Right kidney (tissue), 9 donors: ENCODE measurements at places on chromosomes 11 and 22.
A peak's percentile ranks its signal among the peaks of the same experiment; 100 is the strongest.

DNA sequence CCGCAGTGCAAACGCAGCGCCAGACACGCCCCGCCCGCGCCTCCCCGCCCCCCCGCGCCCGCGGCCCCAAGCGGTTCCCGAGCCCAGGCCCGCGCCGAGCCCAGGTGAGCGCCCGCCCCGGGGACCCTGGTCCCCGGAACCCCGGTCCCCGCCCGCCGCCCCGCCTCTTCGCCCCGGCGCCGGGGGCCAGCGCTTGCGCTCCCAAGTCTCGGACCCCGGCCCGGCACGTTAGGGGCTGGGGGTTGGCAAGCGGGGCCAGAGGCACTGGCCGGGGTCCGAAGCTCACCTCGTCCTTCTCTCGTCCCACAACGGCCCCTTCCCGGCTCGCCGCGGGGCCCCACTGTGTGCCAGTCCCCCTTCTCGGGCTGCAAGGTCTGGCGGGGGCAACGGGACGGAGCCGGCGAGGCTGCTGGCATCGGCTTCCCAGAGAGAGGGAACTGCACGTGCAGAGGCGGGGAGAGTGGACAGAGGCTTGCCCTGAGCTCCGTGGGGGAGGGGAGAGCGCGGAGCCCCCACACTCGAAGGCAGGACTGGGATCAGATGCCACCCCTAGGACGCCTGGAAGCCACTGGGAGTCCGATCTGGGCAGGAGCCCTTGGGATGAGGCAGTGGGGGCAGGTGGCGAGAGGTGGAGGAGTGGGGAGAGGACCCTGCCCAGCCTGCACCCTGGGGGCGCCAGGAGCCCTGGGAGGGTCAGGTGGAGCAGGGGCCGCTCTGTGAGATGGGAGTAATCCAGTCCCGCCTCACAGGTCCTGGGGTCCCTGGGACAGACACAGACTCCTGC, 1.8 kb upstream of the AIFM3 start:
- DNase-seq = peak; percentile 45

DNA sequence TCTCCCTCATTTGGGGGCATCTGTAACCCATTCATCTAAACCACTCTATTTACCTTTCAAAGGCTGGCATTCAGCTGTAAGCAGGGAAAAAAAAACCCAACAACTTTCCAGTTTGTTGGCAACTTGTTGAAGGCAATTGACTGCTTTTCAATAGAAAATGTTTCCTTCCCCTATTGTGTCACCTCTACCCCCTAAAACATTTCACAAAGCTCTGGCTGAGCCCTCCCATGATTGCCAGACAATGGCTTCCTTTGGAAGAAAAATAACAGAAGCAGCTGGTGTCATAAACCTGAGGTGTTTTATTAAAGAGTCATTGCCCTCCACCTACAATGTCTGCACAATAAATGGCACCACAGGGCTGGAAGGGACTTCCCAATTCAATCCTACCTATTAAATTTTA, 22.1 kb upstream of the PSMA1 start:
- no peak for DNase-seq

DNA sequence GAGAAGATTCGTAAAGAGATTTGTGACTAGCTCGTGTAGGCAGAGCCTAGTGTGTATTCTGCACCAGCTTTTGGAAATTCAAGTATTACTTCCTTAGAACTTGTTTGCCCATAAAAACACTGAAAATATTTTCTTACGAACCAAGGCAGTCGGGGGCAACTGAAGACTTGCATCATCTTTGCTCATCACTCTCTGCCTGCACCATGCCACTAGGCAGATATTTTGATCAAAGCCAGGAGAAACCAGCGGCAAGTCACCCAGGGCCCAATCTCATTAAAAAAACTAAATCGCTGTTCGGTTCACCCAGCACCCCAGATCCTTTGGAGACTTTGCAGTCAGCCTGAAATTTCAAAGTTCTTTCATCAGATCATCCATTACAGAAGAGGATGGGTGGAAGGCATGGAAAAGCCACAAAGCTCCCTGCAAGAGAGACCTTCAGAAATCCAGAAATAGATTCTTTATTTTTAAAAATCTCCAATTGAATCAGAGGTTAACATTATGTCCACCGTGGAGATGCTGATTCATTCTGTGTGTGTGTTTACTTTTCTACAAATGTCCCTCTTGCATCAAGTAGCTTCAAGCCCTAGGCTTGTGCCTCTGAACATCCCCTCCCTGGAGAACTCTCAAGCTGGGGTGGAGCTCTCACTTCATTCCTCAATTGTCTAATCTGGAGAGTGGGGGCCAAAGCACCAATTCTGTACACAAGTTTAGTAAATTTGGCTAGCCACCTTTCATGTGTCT, 78.4 kb downstream of the ETS1 start:
- no peak for DNase-seq

- no peak for DNase-seq
Observed at GRCh38 chr11:129580278-129580677, 204.6 kb downstream of the BARX2 start.

DNA sequence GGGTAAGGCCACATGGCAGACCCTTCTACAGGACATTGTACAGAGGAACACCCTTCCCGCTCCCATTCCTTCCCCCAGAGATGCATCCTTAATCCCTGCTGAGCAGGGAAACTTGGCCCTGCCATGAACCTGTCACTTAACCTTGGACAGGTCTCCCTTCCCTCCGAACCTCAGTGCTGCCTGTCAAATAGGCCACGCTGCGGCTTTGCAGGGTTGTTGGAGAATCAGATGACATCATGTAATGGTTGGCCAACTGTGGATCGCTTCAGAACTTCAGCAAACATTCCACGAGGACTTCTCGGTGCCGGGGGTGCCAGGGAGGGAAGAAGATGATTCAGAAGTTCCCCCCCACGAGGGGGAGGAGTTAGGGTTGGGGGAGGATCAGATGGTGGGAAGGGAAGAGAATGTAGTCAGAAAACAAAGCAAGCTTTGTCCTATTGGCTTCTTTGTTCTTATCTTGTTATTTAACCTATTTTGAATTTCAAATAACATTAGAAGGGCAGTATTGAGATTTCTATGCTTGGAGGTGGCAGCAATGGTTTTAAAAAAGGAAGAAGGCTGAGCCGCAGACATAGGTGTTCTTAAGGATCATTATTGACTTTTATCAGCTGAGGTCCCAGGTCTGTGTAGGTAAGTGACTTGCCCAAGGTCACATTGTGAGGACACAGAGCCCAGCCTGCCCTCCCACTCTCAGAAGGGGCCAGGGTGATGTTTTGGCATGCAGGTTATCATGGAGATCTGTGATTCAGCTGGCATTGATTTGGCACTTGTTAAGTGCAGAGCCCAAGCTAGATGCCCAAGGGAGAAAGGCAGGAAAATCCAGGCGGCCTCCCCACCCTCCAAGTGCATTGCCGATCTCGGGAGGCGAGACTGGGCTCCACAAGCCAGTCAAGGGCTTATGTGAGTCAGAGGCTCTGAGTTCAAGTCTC, 3.1 kb downstream of the CDC42EP1 start:
- no peak for DNase-seq

- DNase-seq = no peak
Observed at GRCh38 chr22:40443732-40444131, 73.3 kb downstream of the SGSM3 start.

DNA sequence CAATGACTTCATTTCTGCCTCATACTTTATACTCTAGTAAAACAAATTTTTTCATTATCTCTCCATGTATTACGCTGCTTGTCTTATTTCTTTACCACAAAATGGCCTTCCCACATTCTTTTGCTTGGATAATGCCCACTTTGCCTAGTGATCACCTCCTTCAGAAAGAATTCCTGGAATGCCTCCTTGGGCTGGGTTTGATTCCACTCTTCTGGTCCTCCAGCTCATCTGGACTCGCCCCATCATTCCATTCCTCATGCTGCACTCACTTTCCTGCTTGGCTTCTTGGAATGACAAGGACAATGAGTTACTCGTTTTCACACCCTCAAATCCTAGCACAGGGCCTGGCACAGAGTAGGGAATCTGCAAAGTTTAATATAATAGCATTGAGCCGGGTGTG, 475.1 kb upstream of the LARGE1 start:
- no peak for DNase-seq

DNA sequence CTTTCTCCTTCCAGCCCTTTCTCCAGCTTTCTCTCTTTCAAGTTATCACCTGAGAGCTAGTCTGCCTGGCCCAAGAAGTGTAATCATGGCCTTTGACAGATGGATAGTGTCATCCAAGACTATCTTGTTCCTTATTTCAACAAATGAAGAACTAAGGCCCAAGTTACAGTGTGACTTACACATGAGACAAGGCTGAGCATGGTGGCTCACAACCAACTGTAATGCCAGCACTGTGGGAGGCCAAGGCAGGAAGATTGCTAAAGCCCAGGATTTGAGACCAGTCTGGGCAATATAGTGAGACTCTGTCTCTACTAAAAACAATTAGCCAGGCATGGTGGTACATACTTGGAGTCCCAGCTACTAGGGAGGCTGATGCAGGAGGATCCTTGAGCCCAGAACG, 3.7 kb upstream of the RANGAP1 start:
- no peak for DNase-seq

- DNase-seq = no peak
Observed at GRCh38 chr22:22882033-22882717, 5.4 kb upstream of the IGLL5 start.

DNA sequence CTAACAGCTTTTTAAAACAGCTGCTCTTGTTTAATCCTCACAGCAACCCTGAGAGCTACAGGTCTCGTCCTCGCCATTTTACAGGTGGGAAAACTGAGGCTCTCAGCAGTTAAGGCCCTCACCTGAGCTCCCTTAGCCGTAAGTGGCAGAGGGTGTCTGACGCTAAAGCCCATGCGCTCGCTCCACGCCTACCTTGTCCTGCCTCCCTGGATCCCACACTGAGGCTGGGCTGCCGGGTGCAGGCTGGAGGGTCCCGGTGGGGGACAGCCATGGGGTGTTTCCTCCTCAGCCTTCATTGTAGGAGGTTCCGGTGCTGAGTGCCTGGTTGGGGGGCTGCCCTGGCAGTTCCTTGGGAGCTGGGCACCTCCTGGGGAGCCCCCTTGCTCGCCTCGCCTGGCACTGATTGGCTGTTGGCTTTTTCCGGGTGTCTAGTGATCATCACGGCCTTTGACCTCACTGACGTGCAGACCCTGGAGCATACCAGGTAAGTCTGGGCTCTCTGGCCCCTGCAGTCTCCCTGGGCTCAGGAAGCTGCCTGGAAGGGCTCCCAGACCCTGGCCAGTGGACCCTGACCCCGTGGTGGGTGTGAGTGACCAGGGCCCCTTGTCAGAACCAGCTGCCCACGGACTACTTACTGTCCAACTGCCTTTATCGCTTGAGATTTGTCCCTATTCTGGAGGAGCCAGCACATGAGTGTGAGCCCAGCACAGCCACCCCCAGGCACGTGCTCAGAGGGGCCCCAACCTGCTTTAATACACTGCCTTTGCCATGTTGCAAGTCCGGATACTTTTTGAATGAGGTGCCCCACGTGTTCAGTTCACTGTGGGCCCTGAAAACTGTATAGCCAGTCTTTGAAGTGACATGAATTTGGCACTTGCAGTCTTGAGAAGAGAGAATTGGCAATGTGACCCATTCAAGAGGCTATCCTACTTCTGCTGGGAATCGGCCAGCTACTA, 12.6 kb downstream of the RAB36 start:
- DNase-seq = no peak

DNA sequence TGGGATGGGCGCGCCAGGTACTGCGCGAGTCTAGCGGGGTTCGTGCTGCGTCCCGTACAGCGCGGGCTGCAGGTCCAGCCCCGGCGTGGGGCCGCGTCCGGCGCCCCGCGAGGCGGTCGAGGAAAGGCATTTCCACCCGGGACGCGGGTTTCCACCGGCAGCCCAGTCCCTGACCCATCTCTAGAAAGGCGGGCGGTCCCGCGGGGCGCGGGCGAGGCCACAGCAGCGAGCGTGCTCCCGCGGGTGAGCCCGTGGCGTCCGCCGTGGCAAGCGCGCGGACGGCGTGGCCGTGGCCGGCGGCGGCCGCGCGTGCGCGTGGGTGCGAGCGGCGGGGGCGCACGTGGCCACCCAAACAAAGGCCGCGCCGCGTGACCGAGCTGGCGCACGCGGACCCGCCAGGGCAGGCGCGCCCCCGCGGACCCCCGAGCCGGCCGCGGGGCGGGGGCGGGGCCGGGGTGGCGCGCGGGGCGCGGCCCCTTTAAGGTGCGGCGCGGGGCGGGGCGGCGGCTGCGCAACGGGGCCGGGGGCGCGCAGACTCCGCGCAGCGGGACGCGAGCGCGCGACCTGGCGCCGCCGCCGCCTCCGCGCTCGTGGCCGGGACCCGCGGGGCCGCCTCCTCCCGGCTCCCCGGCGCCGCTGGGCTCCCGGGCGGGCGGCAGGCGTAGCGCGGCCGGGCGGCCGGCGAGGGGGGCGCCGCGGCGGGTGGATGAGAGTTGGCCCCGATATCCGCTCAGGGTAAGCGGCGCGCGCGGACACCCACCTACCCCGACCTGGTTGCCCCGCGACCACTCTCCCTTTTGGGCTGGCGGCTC, 39.3 kb upstream of the CELSR1 start:
- peak; percentile 66 for DNase-seq

GRCh38 chr22:48333323-48333763, 1494.3 kb downstream of the BRD1 start:
- DNase-seq = no peak

GRCh38 chr11:69702239-69702691, 1.6 kb downstream of the FGF19 start:
- DNase-seq = peak; percentile 57

GRCh38 chr11:131279654-131280384, 90.6 kb upstream of the NTM start:
- DNase-seq = no peak

DNA sequence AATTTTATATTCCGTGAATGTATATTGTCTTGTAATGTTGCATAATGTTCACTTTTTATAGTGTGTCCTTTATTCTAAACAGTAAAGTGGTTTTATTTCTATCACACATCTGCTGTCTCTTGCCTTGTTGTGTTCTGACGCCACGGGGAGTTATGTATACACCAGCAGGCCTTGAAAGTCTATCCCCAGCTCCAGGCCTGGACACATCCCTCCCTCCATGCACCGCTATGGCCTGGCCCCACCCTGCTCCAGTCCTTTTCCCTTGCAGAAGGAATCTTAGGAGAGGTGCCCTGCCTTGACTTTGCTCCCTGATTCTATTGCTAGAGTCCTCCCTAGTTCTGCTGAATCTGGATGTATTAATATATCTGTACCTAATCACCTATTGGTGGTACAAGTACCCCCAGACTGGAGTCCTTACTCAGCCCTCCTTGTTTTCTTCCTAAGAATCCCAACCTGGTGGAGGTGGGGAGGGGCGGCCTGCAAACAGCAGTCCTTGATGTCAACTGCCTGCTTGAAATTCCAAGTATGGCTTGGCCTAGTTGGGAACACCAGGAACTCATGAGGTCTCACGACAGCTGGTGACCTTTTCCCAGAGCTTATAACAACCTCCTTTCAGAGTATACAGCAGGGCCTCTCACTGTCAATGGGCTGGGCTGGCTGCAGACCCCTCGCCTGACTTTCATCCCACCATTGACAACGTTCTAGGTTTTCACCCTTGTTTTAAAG, 61.6 kb downstream of the TIMP3 start:
- no peak for DNase-seq

GRCh38 chr11:74932169-74932568, 16.7 kb downstream of the XRRA1 start:
- DNase-seq = no peak

GRCh38 chr11:113532697-113533424, 57.7 kb upstream of the DRD2 start:
- peak; percentile 21 for DNase-seq
